ENCODE measurements at places on chromosomes 4 and X. TPM values are rescaled to one million over a fixed set of nuclear protein-coding genes. Genes with fewer than 3 reads are reported as not detected.

WWC2 gene
- total RNA-seq = 23.9 TPM

PSMD10 gene
- total RNA-seq = 96.8 TPM

DNA sequence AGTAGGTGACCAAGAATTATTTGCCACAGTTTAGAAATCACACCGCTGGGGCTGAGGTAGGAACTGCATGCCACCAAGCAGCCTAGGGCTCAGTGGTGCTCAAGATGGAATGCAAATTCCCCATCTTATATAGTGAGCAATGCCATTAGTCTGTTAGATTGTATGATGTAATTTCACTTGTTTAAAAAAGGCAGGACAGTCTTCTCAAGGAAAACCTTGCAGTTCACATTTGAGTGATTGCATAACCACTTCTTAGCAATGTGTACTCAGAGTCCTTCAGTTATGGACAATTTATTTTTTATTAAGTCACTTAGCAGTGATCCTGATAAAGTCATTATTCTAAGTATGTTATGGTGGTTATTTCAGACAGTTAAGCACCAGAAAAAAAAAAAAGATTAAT, 142.9 kb upstream of the SFRP2 start:
- no peaks in the 10 kb centered on the region for H3K36me3 ChIP-seq
- H3K4me3 ChIP-seq = no peak overlapping the region
- DNase-seq = no peak
- peaks cover 16% of the 10 kb centered on the region for H3K4me1 ChIP-seq
- no peaks in the 10 kb centered on the region for H3K27me3 ChIP-seq

- no peak overlapping the region for H3K27ac ChIP-seq
- H3K4me3 ChIP-seq = no peak overlapping the region
- no peaks in the 10 kb centered on the region for H3K36me3 ChIP-seq
- no peak for DNase-seq
- H3K27me3 ChIP-seq = no peaks in the 10 kb centered on the region
Observed at GRCh38 chr4:21845663-21846062, 102.9 kb downstream of the KCNIP4 start.

DNA sequence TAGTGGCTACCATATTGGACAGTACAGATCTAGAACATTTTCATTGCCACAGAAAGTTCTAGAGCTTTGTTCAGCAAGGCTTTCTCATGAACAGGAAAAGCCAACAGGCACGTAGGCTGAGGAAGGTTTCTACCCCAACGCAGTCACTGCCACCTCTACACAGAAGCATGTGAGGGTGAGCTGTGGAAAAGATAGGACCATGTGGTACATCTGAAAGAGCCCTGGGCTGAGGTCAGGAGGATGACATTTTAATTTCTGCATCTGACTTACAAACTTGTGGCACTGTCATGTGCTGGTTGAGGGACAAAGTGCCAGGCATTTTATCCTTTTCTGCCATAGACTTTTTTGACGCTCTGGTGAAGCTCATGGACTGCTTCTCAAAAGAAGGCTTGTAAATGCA, 454.2 kb downstream of the BCOR start:
- peaks cover 29% of the 10 kb centered on the region for H3K4me1 ChIP-seq
- H3K36me3 ChIP-seq = no peaks in the 10 kb centered on the region
- H3K27me3 ChIP-seq = peaks cover 2% of the 10 kb centered on the region
- no peak for DNase-seq

PAGE2B gene
- total RNA-seq = not detected

GRCh38 chr4:15725608-15726007, 22.7 kb downstream of the BST1 start:
- no peak for DNase-seq
- no peak overlapping the region for H3K4me3 ChIP-seq
- no peaks in the 10 kb centered on the region for H3K36me3 ChIP-seq
- no peaks in the 10 kb centered on the region for H3K27me3 ChIP-seq

- no peak overlapping the region for H3K27ac ChIP-seq
- H3K27me3 ChIP-seq = peaks cover 6% of the 10 kb centered on the region
- H3K4me3 ChIP-seq = no peak overlapping the region
Observed at GRCh38 chrX:119698845-119699244, 5.9 kb upstream of the SEPTIN6 start.
